ENCODE measurements at places on chromosomes 12 and 14. TPM values are rescaled to one million over a fixed set of nuclear protein-coding genes. Genes with fewer than 3 reads are reported as not detected.

The REM2 gene
- total RNA-seq, result not detected

The FOXG1 gene
- under 0.01 TPM for total RNA-seq

The ATP2B1 gene
- 411 TPM for total RNA-seq

The APEX1 gene
- 70.2 TPM for total RNA-seq

The LRFN5 gene
- 3.6 TPM for total RNA-seq

The KCNH3 gene
- 0.29 TPM for total RNA-seq

The EFS gene
- 1.5 TPM for total RNA-seq

The FBXW8 gene
- 30.8 TPM for total RNA-seq

The AKAP3 gene
- 3.5 TPM for total RNA-seq

The GYS2 gene
- not detected for total RNA-seq

The DACT1 gene
- total RNA-seq, result 56.0 TPM

The KRT3 gene
- not detected for total RNA-seq

The GPD1 gene
- not detected for total RNA-seq

The SRRM4 gene
- not detected for total RNA-seq

The ACOT2 gene
- 19.3 TPM for total RNA-seq

The PRH1 gene
- total RNA-seq, result 24.1 TPM

The ABCD4 gene
- total RNA-seq, result 33.7 TPM

Data from placental pericyte (primary cell).